ENCODE measurements at places on chromosomes 6 and 20. TPM values are rescaled to one million over a fixed set of nuclear protein-coding genes. Genes with fewer than 3 reads are reported as not detected.

OPRM1 gene
- total RNA-seq: not detected

MPC1 gene
- total RNA-seq: 75.4 TPM

IL17F gene
- not detected for total RNA-seq

ZKSCAN3 gene
- total RNA-seq: 6.8 TPM

SPDEF gene
- 0.48 TPM for total RNA-seq

BPI gene
- total RNA-seq: 0.63 TPM

TRAPPC3L gene
- total RNA-seq: not detected

DNA sequence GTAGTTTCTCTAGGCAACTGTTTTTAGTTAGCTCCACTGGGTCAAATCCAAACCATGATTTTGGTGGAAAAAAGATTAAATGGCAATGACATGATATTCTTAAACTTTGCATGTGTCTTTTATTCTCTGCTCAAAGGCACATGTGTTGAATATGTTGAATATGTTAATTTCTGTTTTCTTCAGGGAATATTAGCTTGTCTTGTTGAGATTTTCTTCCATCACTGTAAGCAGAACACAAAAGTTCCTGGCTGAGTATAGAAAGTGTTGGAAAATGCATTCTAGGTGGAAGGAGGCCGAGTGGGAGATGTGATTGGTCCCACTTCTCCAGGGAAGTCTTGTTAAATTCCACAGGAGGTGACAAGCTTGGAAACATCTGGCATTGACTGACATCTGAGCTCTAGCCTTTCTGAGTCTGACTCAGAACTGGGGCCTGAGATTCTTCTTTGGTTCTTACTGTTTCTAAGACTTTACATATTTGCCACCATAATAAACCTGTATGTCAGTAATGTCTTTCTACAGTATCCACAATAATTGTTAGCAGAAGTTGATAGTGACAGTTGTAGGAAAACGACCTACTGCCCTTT is 81.1 kb downstream of the LAMA4 start:
- H3K4me3 ChIP-seq: no peak overlapping the region
- H3K27ac ChIP-seq: no peak overlapping the region
- peaks cover 15% of the 10 kb centered on the region for H3K27me3 ChIP-seq
- no peaks in the 10 kb centered on the region for H3K4me1 ChIP-seq
- no peak for DNase-seq

- no peak overlapping the region for H3K4me3 ChIP-seq
- H3K27ac ChIP-seq: no peak overlapping the region
- H3K27me3 ChIP-seq: no peaks in the 10 kb centered on the region
- no peaks in the 10 kb centered on the region for H3K4me1 ChIP-seq
- no peaks in the 10 kb centered on the region for H3K36me3 ChIP-seq
- DNase-seq: no peak
These were observed 461.6 kb downstream of the ADGRB3 start for GRCh38 chr6:69096681-69097080.

DNA sequence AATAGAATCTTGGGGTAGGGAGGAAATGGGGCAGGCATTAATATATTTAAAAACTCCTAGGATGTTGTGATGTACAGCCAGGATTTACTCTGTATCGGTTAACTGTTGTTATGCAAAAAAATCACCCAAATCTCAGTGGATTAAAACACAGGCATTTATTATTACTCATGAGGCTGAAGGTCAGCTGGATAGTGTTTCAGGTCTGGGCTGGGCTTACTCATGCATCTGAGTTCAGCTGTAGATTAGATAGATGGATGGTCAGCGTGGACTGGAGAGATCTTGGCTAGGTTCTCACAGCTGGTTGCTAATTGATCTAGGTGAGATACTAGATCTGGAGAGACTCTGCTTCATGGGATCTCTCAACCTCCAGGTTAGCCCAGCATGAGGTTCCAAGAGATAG is 131.4 kb downstream of the BTBD3 start:
- no peak overlapping the region for H3K27ac ChIP-seq
- DNase-seq: no peak

DNA sequence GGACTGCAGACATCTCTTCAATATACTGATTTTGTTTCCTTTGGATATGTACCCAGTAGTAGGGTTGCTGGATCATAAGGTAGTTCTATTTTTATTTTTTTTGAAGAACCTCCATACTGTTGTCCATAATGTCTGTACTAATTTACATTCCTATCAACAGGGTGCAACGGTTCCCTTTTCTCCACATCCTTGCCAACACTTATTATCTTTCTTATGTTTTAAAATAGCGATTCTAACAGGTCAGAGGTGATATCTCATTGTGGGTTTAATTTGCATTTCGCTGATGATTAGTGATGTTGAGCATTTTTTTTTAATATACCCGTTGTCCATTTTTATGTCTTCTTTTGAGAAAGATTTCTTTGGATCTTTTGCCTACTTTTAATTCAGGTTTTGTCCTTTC is 2.0 kb upstream of the TP53RK start:
- H3K36me3 ChIP-seq: no peaks in the 10 kb centered on the region
- H3K4me1 ChIP-seq: peaks cover 13% of the 10 kb centered on the region
- no peak overlapping the region for H3K4me3 ChIP-seq
- no peak for DNase-seq
- H3K27me3 ChIP-seq: no peaks in the 10 kb centered on the region
- H3K27ac ChIP-seq: no peak overlapping the region

DNA sequence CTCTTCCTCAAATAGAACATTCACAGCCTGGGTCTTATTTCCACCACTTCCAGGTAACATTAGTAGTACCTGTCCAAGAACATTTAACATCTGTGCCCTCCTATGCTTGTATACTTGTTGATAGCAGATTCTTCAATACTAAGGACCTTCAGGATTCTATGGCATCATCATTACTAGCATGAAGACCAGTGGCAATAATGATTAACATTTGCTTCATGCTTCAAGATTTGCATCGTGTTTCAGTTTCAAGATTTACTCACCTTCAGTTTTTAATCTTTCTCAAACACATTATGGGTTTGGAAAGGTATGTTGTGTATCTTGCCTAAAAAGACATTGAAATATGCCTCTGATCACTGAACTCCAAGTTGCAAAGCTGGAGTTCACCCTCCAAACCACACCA is 412.8 kb upstream of the NRSN1 start:
- no peaks in the 10 kb centered on the region for H3K36me3 ChIP-seq
- H3K27me3 ChIP-seq: no peaks in the 10 kb centered on the region
- H3K4me1 ChIP-seq: peaks cover 7% of the 10 kb centered on the region

- no peaks in the 10 kb centered on the region for H3K36me3 ChIP-seq
- no peak overlapping the region for H3K4me3 ChIP-seq
- H3K27ac ChIP-seq: no peak overlapping the region
- no peaks in the 10 kb centered on the region for H3K4me1 ChIP-seq
- DNase-seq: no peak
These were observed 72.9 kb upstream of the SLC22A23 start for GRCh38 chr6:3529721-3530120.

- no peak for DNase-seq
- no peaks in the 10 kb centered on the region for H3K4me1 ChIP-seq
- H3K27ac ChIP-seq: no peak overlapping the region
- no peaks in the 10 kb centered on the region for H3K36me3 ChIP-seq
- no peaks in the 10 kb centered on the region for H3K27me3 ChIP-seq
- H3K4me3 ChIP-seq: no peak overlapping the region
These were observed 50.8 kb downstream of the PREX1 start for GRCh38 chr20:48777005-48777404.

DNA sequence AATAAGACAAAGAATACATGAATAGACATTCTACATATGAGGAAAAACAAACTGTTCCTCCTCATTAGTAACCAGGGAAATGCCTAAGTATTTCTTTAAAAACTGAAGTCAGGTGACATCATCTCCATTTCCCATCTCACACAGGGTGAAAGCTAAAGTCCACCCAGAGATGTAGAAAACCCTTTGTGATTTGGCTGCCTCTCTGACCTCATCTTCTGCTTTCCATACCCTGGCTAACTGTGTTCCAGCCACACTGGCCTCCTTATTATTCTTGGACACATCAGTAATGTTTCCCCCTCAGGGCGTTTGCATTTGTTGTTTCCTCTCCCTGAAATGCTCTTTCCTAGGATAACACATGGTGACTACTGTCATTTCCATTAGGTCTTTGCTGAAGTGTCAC is 40.4 kb downstream of the ESF1 start:
- no peak for DNase-seq
- no peaks in the 10 kb centered on the region for H3K4me1 ChIP-seq
- no peaks in the 10 kb centered on the region for H3K27me3 ChIP-seq
- H3K36me3 ChIP-seq: no peaks in the 10 kb centered on the region
- H3K27ac ChIP-seq: no peak overlapping the region
- H3K4me3 ChIP-seq: no peak overlapping the region

GRCh38 chr20:37319151-37319671 is 26.7 kb upstream of the SRC start:
- H3K4me3 ChIP-seq: no peak overlapping the region
- no peak for DNase-seq
- peak overlapping the region; percentile 63 for H3K27ac ChIP-seq
- no peaks in the 10 kb centered on the region for H3K36me3 ChIP-seq
- H3K4me1 ChIP-seq: peaks cover 22% of the 10 kb centered on the region

GRCh38 chr20:40293740-40294139 is 395.3 kb downstream of the MAFB start:
- no peak overlapping the region for H3K4me3 ChIP-seq
- H3K27me3 ChIP-seq: no peaks in the 10 kb centered on the region
- no peak for DNase-seq
- H3K4me1 ChIP-seq: no peaks in the 10 kb centered on the region
- no peak overlapping the region for H3K27ac ChIP-seq
- no peaks in the 10 kb centered on the region for H3K36me3 ChIP-seq

GRCh38 chr6:37575221-37575620 is 75.5 kb upstream of the CCDC167 start:
- no peak overlapping the region for H3K27ac ChIP-seq
- no peaks in the 10 kb centered on the region for H3K4me1 ChIP-seq
- DNase-seq: no peak
- H3K27me3 ChIP-seq: peaks cover 13% of the 10 kb centered on the region

DNA sequence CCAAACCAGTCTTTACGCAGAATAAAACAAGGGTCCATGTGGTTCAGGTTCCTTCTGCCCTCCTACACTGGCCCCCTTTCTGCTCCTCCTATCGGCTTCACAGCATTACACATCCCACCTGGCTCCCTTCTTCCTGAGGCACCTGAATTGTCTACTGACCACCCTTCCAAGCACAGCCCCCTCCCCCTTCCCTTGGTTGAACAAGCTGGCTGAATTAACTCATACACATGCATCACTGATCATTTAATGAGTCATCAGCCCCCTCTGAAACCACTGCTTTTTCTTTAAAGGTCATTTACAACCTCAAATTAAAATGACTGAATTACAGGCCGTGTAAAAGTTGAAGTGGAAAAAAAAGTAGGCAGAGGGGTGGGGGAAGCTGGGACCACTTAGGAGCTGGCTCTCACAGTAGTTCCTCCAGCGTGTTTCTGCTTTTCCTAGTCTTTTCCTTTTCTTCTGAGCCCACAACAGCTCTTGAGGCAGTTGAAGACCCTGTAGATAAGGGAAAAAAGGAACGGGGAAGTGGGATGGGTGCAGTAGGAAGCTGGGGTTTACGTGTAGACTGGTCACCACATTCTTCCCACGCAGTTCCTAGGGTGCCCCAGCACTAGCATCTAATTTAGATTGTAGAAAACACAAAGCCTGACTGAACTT is 67.6 kb downstream of the FYN start:
- H3K27me3 ChIP-seq: no peaks in the 10 kb centered on the region
- H3K27ac ChIP-seq: peak overlapping the region; percentile 77
- no peak overlapping the region for H3K4me3 ChIP-seq
- H3K36me3 ChIP-seq: no peaks in the 10 kb centered on the region
- DNase-seq: no peak

DNA sequence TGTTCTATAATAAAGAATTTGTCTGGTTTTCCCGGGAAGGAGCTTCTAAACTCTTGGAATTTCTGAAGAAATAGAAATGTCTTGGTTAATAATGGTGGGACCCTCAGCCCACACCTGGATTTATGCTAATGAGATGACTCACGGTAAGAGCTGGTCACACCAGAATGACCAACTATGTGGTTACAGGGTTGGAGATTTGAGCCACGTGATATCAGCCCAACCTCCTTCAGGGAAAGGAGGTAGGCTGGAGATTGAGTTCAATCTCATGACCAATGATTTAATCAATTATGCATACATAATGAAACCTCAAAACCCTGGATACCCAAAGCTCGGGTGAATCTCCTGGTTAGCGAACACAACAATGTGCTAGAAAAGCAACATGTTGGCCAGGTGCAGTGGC is 22.1 kb upstream of the CDKN1A start:
- H3K4me3 ChIP-seq: no peak overlapping the region
- H3K27ac ChIP-seq: no peak overlapping the region
- no peaks in the 10 kb centered on the region for H3K36me3 ChIP-seq
- H3K4me1 ChIP-seq: peaks cover 19% of the 10 kb centered on the region

- no peak for DNase-seq
- no peak overlapping the region for H3K4me3 ChIP-seq
- H3K36me3 ChIP-seq: no peaks in the 10 kb centered on the region
- no peaks in the 10 kb centered on the region for H3K27me3 ChIP-seq
These were observed 184.3 kb upstream of the OLIG3 start for GRCh38 chr6:137678451-137678850.

DNA sequence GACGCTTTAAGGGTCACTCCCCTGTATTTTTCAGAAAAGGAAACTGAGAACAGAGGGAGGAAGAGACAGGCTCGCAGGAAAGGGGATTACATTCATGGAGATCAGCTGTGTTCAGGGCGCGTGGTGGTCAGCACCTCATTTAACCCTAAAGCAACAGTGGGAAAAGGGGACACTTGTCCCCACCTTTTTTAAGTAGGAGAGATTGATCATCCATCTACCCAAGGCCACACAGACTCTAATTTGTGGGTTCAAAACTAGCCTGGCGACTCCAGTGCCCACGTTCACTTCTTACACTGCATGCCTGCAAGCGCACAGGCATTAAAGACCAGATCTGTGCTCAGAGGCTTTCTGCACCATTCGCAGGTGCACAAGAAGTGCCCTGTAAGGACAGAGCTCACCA is 167.9 kb upstream of the SNX9 start:
- no peak overlapping the region for H3K27ac ChIP-seq
- no peak overlapping the region for H3K4me3 ChIP-seq
- H3K27me3 ChIP-seq: no peaks in the 10 kb centered on the region
- DNase-seq: no peak
- no peaks in the 10 kb centered on the region for H3K36me3 ChIP-seq
- no peaks in the 10 kb centered on the region for H3K4me1 ChIP-seq

DNA sequence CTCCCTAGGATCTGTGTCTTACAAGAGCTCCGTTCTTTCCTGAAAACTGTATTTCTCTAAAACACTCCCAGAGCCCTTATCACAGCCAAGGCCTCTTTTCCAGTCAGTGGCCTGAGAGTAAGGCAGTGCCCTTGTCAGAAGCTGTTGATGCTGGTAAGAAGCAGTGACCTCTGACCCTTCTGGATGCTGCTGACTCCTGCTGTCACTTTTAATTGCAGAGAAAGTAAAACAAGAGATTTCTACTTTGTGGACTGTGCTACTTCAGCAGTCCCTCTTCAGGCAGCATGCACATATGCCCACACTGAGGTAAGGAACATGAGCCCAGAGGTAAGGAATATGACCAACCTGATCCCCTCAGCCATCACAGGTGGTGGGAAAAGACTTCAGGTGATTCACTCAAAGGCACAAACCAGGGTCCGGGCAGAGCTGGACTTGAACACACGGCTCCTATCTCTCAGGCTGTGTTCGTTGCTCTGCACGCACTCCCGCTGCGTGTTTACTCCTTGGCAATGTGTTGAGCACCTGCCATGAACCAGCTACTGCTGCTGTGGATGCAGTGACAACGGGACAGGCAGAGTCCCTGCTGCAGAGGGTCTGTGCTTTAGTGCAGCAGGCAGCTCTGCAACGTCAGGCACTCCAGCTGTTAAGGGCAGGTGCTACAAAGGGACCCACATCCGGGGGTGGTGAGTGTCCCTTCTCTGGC is 201.9 kb upstream of the CST7 start:
- no peaks in the 10 kb centered on the region for H3K4me1 ChIP-seq
- no peak overlapping the region for H3K27ac ChIP-seq
- DNase-seq: no peak
- H3K36me3 ChIP-seq: no peaks in the 10 kb centered on the region
